ENCODE measurements at places on chromosomes 3 and 15.

GRCh38 chr3:123027292-123028232 lies at the start of gene SEMA5B:
TSS of gene SEMA5B (minus strand) at chr3:123027763. CDS start at chr3:122961263, 66,500 bp downstream.
- DNase-seq: peak; percentile 69

GRCh38 chr15:59300618-59301139 lies 72.0 kb downstream of the MYO1E start:
- no peak for DNase-seq

DNA sequence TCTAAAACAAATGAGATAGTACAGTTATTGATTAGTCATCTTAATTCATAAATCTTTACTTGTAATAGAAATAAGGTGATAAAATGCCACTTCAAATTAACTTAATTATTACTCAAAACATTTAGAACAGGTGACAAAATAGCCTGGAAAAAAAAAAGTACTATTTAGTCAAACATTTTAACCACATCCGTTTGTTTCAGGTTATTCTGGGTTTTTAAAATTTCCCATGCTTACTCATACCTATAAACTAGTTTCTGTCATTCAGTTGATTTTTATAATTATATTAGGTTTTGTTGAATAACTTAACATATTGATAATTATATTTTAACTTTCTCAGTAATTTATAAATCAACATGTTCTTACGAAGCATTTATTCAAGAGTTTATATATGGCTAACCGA lies 483.0 kb downstream of the ROBO1 start:
- DNase-seq: no peak

DNA sequence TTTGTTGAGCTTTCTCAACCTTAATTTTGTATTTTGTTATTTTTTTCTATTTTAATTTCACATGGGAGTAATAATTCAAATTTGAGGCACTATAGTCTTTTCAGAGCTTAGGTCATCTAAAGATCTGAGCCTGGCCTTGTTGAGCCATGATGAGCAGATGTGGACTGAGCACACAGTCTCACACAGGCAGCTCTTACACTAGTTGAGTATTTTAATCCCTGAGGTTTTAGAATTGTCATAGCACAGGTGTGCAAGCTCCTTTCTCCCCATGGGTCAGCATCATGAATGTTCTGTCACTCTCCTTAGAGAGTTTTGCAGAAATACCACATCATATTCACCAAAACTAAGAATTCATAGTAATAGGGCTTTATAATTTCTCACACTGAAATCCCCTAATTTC lies 4.9 kb downstream of the ZBTB38 start:
- DNase-seq: no peak

DNA sequence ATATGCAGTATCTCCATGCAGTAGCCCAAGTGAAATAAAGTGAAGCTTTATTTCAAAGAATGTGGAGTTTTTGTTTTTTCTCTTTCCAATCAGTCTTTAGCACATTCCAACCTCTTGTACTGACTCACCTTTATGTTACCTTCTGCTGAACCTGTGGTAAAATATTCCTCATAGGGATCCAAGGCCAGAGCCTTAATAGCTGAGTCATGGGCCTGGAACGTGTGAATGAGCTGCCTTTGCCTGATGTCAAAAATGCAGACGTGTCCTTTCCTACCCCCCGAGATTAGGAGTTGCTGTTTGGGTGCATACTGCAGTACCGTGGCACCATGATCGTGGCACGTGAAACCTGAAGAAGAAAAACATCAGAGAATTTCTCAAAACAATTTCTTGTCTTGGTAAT lies 108.5 kb downstream of the GLDN start:
- DNase-seq: peak; percentile 76

DNA sequence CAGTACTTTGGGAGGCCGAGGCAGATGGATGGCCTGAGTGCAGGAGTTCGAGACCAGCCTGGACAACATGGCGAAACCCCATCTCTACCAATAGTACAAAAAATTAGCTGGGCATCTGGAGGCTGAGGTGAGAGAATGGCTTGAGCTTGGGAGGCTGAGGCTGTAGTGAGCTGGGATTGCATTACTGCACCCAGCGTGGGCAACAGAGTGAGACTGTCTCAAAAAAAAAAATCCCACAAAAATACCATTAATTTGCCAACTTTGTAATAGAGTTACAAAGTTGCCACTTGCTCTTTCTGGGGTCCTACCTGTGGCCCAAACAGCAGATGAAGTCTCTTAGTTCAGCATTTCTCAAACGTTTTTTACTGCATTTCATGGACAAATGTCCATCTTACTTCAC lies 6.0 kb upstream of the TFRC start:
- no peak for DNase-seq

GRCh38 chr3:121295979-121296378 lies 249.8 kb downstream of the POLQ start:
- peak; percentile 1 for DNase-seq

GRCh38 chr3:46935989-46936558 lies 40.5 kb downstream of the CCDC12 start:
- no peak for DNase-seq

GRCh38 chr3:154829929-154830328 lies 250.2 kb upstream of the MME start:
- peak; percentile 3 for DNase-seq

DNA sequence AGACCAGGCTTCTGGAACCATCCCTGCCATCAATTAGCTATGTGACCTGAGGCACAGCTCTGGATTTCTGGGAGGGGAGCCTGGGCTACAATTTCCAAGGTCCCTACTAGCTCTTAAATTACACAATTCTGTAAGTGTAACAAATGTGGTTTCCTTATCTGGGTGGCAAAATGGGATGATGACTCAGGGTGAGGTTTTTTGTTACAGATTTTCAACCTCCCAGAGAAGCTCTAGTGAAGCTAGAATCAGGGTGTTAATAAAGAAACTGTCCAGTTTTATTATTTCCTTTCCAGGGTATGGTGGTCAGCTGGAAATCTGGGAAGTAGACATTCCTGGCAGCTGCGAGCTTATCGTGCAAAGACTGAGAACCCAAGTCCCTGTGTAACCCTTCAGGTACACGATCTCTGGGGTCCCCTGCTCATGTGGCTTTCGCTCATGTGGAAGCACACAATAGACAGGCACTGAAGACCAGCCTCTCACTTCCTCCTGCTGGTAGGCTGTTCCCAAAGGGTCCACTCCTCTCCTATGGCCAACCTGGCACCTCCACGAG lies 7.3 kb downstream of the RAB27A start:
- peak; percentile 77 for DNase-seq

DNA sequence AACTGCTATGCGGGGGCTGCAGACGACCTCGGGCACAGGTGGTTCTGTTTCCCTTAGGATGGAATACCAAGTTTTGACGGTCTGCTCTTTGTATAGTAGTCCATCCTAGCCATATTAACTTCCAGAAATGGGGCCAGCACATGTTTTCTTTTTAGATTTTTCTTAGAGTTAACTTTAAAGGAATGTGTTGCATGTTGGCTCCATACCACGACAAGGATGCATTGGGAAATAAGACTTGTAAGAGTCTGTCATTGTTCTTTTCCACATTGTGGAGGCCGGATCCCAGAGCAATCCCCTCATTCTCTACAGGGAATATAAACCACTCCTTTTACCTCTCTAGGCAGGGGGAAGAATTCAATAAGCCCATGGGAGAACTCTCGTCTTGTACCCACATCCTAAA lies 87.1 kb upstream of the PLSCR4 start:
- no peak for DNase-seq

DNA sequence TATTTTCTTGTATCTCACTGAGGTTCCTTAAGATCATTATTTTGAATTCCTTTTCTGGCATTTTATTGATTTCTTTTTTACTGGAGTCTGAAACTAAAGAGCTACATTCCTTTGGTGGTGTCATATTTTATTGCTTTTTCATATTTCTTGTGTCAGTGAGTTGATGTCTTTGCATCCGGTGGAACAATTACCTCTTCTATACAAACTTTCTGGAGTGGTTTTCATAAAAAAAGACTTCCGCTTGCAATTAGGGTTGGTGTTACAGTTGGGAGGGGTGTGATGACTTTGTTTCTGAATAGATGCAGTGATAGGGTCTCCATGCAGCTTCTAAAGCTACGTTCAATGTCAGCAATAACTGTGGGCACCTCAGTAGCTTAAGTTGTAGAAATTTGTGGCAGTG lies 181.7 kb downstream of the LPP start:
- no peak for DNase-seq

GRCh38 chr3:65168547-65168946 lies 480.7 kb upstream of the ADAMTS9 start:
- DNase-seq: no peak

DNA sequence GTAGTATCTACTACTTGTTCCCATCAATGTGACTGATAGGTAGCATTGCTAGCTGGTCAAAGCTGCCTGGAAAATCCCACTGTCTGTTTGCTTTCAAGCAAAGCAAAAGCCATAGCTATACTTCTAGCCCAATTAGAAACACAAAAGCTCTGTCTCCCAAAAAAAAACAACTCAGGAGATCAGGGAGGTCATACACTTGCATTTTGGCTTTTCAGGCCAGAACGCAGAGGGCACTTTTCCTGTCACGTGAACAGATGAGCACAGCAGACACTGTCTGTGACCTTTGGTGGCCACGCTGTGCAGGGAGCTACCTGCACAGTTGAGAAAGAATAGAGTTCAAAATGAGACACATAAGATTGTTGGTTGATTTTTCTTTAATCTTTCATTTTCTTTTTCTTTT lies 441.7 kb upstream of the PDZRN3 start:
- no peak for DNase-seq

DNA sequence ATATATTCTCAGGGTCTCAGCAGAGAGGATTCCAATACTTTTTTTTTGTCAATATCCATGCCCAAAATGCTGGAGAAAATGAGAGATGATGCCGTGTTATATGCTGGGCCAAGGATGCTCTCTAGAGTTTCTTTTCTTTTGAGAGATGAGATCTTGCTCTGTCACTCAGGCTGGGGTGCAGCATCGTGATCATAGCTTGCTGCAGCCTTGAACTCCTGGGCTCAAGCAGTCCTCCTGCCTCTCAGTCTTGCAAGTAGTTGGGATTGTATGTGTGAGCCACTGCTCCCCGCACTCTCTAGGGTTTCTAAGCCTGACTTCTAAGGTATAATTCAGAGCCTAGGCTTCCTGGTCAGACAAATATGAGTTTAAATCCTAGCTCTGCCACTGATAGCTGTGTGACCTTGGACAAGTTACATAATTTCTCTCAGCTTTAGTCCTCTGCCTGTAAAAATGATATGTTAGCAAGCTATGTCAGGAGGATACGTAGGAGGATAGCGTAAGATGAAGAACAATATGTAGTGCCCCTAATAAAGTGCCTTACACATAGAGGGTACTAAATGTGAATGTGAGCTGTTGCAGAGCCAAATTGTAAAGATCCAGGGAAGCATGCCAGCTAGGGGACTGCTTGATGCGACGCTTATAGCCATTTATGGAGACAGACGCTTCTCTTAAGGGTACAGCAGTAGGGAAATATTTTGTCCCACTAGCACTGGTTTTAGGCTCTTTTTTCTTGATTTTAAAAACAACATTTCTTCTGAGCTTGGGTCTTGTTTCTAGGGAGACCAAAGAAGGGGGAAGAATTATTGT lies 7.4 kb downstream of the STARD9 start:
- no peak for DNase-seq
